Activated CD4-positive, alpha-beta T cell treated with anti-CD3 and anti-CD28 coated beads, Interleukin-2, amount 10 ng/mL, durations not matched to agents 7 days and 5 days (primary cell): ENCODE measurements at places on chromosomes 6 and 20. TPM values are rescaled to one million over a fixed set of nuclear protein-coding genes. Genes with fewer than 3 reads are reported as not detected.

OPN5 gene
- not detected for total RNA-seq

DNA sequence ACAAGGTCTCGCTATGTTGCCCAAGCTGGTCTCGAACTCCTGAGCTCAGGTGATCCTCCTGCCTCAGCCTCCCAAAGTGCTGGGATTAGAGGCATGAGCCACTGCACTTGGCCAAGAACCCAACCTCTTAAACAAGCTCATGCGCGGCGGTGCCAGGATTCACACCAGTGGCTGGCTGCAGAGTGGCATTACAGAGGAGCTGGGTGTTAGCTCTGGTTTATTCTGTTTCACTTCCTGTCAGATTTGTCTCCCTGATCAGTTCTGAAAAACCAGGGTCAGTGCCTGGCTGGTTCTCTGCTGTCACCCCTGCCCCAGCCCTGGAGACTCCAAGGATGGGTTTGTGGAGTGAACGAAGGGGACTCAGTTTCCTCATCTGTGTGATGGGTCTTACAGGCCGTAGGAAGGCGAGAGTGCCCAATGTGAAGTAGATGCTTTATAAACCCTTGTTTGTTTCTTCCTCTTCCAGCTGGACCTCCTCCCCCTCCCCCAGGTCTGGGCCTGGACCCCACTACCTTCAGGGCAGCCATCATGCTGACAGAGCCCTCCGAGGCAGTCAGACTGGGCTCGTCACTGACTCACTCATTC is 63.4 kb downstream of the UBE2V1 start:
- DNase-seq: no peak

MUC21 gene
- not detected for total RNA-seq

- DNase-seq: no peak
Observed at GRCh38 chr20:42836339-42836738, 353.4 kb downstream of the PTPRT start.

GRCh38 chr20:38152621-38153221 is 12.3 kb downstream of the TGM2 start:
- DNase-seq: peak; percentile 9

FAM83C gene
- not detected for total RNA-seq

GRCh38 chr6:41675992-41676391 is 37.7 kb downstream of the MDFI start:
- no peak for DNase-seq

GRCh38 chr20:10415013-10415650 is 18.9 kb downstream of the MKKS start:
- no peak for DNase-seq

DNA sequence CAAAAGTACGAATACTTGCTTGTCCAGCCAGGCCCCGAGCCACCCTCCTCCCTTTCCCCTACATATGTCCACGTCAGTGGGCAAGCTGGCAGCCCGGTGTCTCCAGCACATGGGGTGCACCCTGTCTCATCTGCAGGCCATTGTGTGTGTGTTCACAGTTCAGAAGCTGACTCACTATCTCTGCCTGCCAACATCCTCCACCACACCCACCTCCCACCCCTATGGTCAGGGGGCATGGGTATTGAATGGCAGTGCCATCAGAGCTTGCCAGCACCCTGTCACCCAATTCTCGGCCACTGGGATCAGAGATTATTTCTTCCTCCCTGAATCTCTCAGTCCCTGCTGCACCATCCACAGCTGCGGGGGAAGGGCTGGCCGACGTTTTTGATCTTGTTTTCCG is 195.7 kb downstream of the FARS2 start:
- no peak for DNase-seq

DNA sequence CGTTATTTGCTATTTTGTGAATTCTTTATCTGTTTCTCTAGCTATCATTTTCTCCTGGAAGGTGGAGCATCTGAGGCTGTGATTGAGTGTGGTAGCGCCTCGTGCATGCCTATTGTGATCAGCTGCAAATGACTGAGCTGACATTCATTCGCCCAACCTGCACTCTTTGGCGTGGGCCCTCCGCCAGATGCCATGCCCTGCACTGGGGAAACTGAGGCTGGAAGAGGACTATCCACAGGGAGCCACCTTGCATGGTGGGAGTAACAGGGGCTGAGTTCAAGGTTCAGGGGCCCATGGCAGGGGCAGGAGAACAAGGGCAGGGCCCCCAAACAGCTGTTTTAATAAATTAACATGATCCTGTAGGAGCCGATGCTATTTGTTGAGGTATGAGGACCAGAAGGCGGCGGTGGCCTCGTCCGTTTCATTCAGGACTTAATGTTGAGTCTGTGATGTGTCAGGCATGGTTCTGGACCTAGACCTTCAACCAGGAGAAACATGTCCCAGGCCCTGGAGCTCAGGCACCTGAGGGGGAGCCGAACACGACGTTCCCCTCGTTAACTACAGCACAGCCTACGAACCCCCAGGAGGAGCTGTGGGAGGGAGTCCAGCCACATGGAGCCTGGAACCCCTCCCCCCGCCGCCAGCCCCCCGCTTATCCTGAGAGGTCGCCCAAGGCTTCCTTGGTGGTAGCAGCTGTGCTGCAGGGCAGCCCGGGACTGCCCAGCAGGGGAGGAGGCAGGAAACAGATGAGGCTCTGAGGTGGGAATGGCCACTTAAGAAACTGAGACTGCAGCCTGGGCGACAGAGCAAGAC is 242.9 kb downstream of the CDH4 start:
- DNase-seq: no peak

PRRT1 gene
- 0.23 TPM for total RNA-seq

GRCh38 chr6:139648430-139649000 is 274.1 kb upstream of the CITED2 start:
- no peak for DNase-seq

CST2 gene
- not detected for total RNA-seq

DNA sequence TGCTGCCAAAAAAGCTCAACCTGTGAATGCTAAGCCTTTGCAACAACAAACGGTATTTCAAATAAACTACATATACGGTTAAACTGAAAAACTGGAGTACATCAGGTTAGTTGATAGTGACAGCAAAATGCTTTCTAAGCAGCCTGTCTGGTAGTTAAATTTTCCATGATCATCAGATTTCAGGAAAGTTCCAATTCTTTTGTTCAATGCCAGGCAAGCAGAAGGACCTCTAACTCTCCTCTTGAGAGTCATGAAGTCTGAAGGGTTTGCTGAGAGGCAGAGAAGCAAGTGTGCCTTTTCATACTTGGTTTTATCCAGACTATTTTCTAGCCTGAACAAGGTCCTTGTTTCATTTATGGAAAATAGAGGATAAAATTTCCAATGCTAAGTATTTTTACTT is 4.5 kb downstream of the FLRT3 start:
- no peak for DNase-seq

GRCh38 chr6:82348130-82348529 is 15.5 kb upstream of the TPBG start:
- no peak for DNase-seq

GRCh38 chr20:51938559-51939258 is 136.4 kb upstream of the SALL4 start:
- DNase-seq: no peak

GRCh38 chr20:4130404-4131189 is 115.2 kb upstream of the RNF24 start:
- DNase-seq: peak; percentile 49

- no peak for DNase-seq
Observed at GRCh38 chr6:157555455-157556143, 174.6 kb downstream of the ZDHHC14 start.

GRCh38 chr20:39789411-39789810 is 827.3 kb downstream of the DHX35 start:
- no peak for DNase-seq

GRCh38 chr6:155861821-155862220 is 406.2 kb upstream of the NOX3 start:
- DNase-seq: no peak

GRCh38 chr20:36374995-36375394 is 68.9 kb downstream of the DLGAP4 start:
- no peak for DNase-seq

- DNase-seq: no peak
Observed at GRCh38 chr6:18392346-18392877, 5.3 kb downstream of the RNF144B start.

- no peak for DNase-seq
Observed at GRCh38 chr20:16601047-16601446, 27.8 kb upstream of the KIF16B start.

- no peak for DNase-seq
Observed at GRCh38 chr6:136641873-136642465, 91.7 kb upstream of the MAP7 start.

ATG5 gene
- 29.3 TPM for total RNA-seq

MYB gene
- total RNA-seq: 13.5 TPM

C6orf89 gene
- total RNA-seq: 47.5 TPM

DNA sequence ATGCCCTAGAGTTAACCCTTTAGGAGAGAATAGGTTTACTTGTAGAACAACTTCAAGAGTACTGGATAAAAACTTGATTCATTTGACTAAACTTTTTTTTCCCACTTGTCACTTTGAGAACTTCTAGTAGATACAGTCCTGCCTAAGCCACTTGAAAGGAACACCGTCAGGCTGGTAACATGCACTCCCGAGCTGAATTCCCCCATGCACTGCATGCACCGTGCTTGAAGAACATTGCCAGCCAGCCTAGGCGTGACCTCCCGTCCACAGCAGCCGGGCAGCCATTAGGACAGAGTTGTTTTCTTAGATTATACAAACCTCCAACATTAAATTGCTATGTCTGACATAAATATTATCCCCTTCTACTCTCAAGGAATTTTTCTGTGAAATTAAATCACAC is 52.6 kb downstream of the SMLR1 start:
- DNase-seq: no peak

DNA sequence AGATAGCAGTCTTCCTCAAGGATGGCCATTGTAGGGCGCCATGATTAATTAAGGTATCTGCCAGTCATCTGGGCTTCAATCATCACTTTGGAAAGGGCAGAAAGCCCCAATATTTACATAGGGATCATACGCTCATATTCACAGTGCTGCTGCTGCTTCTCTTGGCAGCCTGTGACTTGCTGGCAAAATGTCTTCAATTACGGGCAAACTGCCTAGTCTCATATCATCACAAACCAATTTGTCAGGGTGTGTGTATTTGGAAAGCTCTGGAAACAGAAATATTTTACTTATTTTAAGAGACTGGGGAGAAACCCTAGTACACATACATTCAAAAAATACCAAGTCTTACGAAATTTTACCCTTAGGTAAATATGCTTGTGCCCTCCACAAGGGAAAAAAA is 77.6 kb downstream of the SAMD5 start:
- DNase-seq: no peak

CAGE1 gene
- total RNA-seq: not detected
